NCI-H1694 (cell line): ENCODE measurements at places on chromosomes 12 and 14.

GRCh38 chr14:102080183-102081080, 6.4 kb downstream of the HSP90AA1 start:
- DNase-seq: no peak

DNA sequence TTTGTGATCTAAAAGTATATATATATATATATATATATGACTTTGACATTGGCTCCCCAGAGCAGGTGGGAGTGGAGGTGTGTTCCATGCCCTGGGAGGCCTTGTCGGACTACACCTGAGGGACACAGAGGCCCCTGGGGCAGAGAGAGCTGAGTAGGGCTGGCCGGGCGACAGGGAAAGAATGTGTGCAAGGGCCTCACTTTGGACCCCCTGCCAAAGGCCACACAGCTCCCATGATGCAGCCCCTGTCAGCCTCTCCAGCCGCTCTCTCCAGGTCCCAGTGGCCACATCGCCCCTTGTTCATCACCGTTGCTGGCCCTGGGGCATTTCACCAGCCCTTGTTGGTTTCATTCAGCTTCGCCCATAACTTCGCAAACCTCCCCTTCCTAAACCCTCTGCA, 123.9 kb downstream of the BCL11B start:
- DNase-seq: no peak

GRCh38 chr12:47382305-47382704, 302.5 kb upstream of the AMIGO2 start:
- DNase-seq: no peak

DNA sequence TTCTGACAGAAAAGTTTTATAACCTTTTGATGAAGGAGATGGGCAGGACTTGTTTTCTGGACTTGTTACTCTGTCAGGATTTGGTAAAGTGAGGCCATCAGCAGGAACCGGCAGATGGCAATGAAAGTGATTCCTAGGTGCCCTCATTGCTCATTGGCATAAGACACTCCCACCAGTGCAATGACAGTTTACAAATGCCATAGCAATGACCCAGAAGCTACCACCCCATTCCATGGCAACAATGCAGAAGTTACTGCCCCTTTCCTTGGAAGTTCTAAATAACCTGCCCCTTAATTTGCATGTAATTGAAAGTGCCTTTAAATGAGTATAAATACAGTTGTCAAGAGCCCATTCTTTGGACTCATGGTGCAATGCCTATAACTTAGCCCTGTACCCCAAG, 222.6 kb downstream of the CEP128 start:
- DNase-seq: no peak

DNA sequence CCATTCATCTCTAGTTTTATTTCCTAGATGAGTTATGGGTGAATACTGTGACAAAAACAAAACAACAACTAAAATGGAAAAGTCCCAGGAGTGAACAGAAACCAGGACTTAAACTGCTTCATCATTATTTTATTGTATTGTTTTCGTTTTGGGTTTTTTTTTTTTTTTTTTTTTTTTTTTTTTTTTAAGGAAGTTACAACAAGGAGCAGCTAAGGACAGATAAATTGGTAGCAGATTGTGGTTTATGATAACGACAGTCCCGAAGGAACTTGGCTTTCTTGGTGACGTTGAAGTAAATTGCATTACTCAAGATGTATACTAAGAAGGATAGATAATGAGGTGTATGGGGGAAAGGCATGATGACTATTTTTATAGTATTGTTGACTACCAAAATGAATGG, 866.3 kb downstream of the NRXN3 start:
- DNase-seq: no peak

GRCh38 chr12:57571926-57572762, 18.8 kb upstream of the PIP4K2C start:
- DNase-seq: no peak

DNA sequence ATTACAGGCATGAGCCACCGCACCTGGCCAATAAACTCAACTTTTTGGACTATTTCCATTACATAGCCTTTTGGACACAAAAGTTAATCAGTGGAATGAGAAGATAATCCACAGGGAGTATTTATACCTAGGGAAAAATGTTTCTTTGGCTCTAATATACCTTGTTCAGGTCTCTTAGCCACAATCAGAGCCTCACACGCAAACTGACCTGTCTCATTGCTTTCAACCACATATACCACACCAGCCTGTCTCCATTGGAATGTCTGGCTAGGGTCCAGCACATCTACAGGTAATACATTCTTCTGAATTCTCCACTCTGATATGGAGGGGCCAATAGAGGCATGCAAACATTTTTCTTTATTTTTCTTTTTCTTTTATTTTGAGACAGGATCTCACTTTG, 3.8 kb upstream of the RBMS2 start:
- no peak for DNase-seq

DNA sequence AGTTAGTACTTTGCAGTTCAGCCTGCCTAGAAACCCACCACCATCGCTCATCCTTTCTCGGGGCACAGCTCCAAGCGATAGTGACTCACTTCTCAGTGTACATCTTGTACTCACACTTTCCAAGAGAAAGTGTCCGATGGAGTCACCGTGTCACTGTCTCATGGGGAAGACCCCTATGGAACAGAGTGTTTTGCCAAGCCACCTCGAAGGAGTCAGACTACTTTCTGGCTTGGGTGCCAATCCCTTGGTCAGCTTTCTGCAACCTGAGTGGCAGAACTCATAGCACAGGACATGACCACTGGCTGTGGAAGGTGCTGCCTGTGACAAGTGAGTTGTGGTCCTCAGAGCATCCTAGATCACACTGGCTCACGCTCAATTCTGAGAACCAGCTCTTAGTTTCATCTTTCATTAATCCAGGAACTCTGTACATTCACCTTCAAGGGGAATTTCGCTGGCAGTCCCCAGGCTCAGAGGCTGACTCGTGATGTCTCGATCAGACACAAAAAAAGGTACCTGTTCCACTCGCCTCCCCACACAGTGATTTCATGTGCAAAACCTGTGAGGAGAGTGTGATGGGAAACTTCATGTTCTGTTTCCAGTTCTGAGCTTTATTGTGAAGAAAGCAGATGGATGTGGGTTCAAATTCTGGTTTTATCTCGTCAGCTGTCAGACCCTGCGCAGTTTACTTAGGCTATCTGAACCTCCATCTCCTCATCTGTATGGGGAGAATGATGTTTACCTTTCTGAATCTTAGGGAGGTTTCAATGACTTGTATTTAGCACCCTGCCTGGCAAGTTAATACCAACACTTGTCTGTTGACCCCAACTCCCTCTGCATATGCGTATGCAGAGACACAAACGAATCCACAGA, 127.3 kb upstream of the CCND2 start:
- no peak for DNase-seq

GRCh38 chr12:107108995-107109508, 15.7 kb upstream of the CRY1 start:
- DNase-seq: no peak

GRCh38 chr12:121575952-121576625, 4.7 kb downstream of the KDM2B start:
- DNase-seq: no peak

GRCh38 chr12:131528144-131528543, 182.7 kb upstream of the SFSWAP start:
- DNase-seq: no peak

GRCh38 chr12:95796982-95797289, 6.4 kb upstream of the NTN4 start:
- no peak for DNase-seq

GRCh38 chr12:64931981-64932380, 107.5 kb downstream of the TBC1D30 start:
- DNase-seq: no peak
